Neural crest cell (in vitro differentiated cells): ENCODE measurements at places on chromosomes 4 and X.

DNA sequence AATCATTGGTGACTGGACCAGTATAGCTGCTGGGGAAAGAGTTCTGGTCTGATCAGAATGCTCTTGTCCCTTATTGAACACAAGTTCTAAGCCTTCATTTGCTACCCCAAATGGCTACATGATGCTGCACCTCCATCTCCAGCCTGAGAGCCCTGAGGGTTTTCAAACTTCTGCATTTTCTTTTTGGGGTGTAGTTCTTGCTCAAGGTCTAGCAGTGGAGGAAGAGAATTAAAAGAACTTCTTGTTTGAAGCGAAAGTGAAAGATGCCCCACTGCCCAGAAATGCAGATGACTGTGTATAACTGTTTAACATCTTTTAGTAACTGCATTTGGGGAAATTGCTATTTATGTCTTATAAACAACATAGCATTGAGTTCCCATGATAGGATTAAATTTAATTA lies 38.5 kb downstream of the LAMTOR3 start:
- no peak for DNase-seq

- no peak for DNase-seq
These were observed 42.8 kb downstream of the MAGEB17 start for GRCh38 chrX:16210061-16210460.

- DNase-seq: no peak
These were observed 55.3 kb downstream of the ARHGAP10 start for GRCh38 chr4:147787204-147787603.

GRCh38 chr4:54961357-54961975 lies 163.9 kb downstream of the KDR start:
- no peak for DNase-seq

DNA sequence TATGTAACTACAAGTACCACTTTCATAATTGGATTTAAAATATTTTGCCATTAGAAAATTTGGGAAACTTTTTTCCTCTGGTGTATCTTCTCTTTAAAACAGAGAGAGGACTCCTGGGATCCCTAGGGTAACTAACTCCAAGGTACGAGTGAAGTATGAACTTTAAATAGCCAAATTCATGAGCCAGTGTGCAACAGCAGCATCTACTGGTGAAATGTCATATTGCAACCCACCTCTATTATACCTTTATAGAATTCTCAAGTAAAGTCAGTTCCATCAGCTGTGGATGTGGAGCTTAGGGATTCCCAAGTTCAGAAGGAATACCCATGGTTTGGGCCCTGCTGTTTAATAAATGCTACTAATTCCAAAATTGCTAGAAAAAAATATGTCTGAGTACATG lies 282.7 kb upstream of the TAPT1 start:
- no peak for DNase-seq

DNA sequence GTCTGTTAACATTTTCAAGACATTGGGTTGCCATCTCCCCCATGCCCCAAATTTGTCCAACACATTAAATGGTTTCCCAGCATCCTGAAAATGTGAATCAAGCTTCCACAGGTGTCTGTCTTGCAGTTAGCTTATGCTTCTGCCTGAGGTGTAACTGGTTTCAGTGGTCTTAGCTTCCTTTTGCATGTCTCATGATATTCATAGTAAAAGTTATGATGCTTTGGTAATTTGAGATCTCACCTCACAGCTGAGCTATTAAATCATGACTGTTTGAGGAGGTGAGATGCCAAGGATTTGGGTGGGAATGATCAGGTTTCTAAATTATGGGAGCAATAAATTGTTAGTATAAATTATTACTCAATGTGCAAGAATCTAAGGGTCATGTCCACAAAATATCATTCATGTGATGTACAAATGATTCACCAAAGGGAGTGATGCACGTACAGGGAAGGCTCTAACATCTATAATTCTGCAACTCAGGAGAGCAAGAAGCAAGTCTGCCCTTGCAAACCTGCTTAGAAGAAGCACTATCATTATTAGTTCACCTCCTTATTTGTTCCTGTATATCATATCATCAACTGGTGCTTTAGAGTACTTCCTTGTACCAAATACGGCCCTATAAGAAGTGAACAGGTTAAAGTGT lies 17.1 kb upstream of the RAI2 start:
- no peak for DNase-seq

DNA sequence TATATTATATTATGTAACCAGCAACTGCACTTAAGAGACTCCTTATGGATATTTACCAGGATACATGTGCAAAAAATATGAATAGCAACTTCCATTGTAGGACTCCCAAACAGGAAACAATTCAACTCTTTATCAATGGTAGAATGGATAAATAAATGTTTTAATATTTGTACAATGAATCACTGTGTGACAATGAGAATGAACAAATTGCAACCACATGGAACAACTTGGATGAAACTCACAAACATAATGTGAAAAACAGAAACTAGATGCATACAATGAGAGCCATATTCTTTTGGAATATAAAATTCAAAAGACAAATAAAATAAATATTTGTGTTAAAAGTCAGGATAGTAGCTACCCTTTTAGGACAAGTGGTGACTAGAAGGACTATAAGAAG lies 1015.7 kb downstream of the TECRL start:
- DNase-seq: no peak

- DNase-seq: peak; percentile 2
These were observed 212.7 kb downstream of the CENPC start for GRCh38 chr4:67332627-67333026.

DNA sequence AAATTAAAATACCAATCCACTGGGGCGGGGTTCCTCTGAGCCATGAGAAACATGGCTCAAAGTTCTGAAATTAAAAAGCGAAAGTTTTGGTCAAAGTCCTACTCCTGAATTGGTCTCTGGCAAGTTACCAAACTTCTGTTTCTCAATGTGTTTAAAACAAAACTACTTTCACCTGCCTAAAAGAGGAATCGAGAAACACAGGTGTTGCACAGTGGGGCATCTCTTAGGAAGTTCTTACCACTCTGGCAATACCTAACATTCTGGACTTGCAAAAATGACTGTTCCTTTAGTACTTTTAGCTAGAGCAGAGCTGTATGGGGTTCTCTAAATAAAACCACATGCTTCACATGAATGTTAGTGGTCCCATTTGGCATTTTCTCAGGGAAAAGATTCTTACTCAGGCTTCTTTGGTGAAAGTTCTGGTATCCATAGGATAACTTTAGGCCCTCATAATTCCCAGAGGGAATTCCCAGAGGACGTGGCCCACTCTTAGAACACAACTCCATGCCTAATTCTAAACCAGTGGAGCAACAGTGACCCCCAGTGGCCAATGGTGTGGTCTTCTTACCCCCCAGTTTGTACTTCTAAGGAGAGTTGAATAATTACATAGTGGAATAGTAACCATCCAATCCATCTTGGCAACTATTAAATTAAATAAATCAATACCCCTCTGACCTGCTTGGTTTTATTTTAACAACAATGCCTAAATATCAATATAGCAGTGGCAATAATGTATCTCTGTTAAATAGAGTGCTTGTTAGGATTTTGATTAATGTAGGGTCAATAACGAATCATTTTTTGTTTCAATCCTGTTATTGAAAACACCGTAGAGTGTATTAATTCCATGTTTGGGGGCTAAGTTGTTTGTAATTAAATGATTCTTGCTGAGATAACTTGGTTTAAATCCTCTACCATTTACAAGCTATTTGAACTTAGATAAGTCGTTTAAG lies 21.9 kb downstream of the BMP3 start:
- DNase-seq: peak; percentile 70

DNA sequence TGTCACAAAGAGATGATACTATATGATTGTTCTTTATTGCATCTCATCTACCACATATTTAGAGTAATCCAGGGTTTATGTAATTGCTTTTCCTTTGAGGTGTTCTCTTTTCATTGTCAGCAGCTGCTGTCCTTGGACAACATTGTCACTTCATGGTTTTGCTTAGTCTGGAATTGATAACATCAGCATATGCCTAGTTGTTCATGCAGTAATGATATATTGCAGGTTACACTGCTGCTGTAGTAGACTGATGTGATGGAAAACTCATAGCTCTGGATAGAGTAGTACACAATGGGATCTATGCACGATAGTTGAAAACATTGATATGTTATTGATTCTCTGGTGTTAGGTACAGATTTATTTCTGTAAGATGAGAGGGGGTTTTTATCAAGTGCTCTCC lies 13.7 kb downstream of the NEIL3 start:
- DNase-seq: no peak

DNA sequence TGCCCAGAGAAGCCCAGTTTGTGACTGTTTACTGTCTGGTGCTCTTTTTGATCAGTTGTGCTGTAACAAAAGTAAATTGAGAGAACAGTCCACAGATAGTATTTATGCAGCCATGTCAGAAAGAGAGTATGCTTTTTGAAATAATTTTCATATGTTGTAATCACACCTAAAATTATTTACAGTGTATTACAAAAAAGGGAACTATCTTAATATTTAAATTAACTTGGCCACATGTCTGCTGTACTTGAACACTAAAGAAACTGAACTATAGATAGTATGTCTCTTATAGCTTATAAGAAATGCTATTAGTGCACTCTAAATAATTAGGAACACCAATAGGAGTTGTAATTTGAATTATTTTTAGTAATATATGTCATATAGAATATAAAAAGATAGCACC lies 30.2 kb downstream of the KIAA0232 start:
- no peak for DNase-seq

- no peak for DNase-seq
These were observed 11.3 kb upstream of the DOCK11 start for GRCh38 chrX:118484216-118484903.

DNA sequence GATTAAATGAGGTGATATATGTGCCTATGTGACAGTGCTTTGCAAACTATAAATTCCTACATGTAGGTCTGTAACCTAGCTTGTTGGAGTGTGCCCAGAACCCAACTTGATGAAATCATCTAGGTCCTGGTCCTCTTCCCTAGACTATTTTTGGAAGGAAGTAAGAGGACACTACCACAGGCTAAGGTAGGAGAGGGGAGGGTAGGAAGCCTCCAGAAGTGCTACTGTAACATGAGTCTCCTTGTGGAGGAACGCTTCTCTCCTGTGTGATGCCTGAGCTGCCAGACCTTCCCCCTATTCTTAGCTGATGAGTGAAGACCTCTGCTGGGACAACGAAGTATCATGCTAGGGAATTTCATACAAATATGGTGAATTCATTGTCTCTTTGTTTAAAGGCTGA lies 41.8 kb upstream of the IL21 start:
- no peak for DNase-seq

- no peak for DNase-seq
These were observed 163.1 kb upstream of the MID1 start for GRCh38 chrX:10783451-10783995.

DNA sequence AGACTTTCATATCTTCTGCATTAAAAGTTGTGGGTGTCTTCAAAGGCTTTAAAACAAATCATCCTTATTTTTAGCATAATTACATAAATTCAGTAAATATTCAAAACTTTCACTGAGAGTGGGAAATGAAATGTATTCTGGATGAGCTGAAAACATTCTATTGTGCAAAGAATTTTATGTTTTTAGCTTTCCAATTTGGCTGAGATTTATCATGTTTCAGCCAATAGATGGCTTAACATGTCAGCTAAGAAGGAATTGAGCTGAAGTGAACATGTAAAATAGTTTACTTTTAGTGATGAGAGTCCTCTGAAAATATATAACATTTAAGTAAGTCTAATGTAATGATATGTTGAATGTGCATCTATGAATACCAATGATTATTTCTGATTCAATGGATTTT lies 213.5 kb upstream of the GIMD1 start:
- no peak for DNase-seq

DNA sequence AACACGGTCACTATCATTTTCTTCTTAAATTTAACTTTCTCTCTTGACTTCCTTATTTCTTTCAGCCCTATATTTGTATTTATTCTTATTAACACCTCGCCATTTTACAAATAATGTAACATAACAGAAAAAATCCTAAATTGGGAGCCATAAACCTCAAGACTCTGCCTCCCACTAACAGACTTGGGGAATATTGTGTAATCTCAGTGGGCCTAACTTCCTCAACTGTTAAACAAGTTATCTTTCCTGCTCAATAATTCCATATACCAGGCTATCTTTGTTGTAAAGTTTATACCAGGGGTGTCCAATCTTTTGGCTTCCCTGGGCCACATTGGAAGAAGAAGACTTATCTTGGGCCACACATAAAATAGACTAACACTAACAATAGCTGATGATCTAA lies 26.2 kb downstream of the PRSS12 start:
- DNase-seq: no peak

DNA sequence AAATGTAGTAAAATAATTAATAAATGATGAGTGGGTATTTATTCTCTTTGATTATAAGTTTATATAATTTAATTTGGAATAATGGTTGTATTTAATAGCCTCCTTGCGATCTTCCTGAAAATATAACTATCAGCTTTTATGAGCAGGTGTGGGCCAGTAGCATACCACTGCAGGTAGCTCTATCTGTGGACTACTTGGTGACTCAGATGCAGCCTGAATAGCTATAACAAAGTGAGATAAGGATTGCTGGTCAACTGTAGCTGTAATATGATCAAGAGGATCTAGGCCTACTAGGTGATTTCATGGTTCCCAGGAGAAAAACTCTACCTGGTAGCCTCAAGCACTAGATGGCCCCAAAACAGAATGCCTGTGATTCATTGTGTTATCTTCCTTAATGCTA lies 47.1 kb upstream of the BMP15 start:
- DNase-seq: no peak

DNA sequence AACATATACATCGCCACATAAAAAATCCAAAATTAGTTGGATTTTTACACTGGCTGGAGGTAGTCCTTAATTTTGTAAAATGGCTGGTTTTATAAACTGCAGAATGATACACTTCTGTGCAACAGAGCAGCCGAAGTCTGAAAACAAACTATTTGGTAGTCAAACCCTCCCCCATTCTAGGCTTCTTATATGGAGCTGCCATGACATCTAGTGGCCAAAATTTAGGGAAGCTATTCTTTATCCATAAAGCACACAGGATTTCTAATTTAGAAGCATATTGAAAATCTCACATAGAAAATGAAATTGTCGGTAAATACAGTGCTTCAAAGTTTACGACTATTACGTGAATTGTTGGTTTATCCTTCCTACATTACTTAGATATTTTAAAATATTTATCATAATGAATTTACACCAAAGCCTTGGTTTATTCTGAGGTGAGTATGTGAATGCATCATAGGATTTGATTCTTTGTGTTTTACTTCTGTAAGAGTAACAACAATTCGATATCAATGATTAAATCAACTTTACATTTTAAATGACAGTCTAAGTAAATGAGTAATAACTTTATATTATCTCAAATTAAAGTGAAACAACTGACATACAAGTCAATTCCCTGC lies 113.4 kb upstream of the FAM241A start:
- peak; percentile 38 for DNase-seq

- DNase-seq: no peak
These were observed 23.4 kb downstream of the ABHD18 start for GRCh38 chr4:127988638-127989037.
